ENCODE measurements at places on chromosomes 4 and X.

DNA sequence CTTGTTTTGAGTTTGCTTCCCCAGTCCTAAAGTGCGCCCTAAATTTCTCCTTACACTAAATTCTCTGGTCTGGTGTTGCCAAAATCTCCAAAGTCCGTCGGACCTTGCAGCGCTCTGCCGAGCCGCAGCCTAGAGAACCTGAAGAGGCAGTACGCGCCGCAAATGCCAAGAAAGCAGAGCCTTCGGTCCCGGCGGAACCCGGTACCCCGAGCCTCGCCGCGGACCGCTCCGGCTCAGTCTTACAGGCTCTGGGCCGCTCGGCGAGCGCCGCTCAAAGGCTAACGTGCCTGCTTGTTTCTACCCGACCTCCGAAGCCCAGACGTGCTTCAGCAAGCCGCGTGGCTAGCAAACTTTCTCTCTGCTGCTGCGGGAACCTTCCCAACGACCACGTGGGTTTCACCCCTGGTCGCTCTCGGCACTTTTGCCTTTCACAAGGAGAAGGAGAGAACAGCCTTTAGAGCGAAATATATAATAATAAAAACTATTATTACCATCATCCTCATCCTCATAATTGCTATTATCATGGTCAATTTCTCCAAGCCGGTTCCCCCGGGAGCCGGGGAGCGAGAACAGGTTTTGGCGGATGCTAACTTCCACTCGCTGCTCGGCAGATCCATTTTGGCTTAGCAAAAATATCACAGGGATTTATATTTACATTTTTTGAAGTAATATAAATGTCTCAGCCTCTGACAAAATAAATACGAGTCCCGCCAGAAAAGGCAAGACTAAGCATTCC lies 2.2 kb upstream of the HTR2C start:
- DNase-seq = no peak

DNA sequence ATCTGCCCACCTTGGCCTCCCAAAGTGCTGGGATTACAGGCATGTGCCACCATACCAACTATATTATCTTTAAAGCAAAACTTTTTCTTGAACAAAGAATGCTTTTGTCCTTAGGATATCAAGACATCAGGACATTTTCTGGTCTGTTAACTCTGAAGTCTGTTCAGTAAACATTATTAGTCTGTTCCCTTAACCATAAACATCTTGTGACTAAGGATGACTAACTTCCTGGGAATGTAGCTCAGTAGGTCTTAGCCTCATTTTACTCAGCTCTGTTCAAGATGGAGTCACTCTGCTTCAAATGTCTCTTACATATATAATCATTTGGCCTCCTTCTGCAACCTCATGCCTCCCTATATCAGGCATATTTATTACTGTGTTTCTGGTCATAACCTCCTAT lies 122.9 kb downstream of the UBE2NL start:
- peak; percentile 3 for DNase-seq

GRCh38 chr4:122831515-122832196 lies 5.0 kb downstream of the FGF2 start:
- DNase-seq = no peak

DNA sequence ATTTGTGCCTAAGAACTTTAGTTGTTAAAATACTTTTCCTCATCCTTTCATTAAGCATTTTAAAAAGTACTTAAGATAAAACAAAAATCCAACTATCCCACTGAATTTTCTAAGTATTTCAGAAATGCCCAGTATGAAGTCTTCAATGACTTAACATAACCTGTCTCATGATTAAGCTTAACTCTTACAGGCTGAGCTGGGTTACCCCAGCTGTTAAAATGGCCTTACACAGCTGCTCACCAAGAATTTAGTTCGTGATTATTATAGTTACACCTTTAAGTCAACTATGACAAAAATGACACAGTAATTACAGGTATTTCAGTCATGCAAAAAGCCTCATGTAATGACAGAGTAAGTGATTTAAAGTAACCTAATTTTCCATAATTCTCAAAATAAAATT lies 145.7 kb downstream of the FBXW7 start:
- no peak for DNase-seq

DNA sequence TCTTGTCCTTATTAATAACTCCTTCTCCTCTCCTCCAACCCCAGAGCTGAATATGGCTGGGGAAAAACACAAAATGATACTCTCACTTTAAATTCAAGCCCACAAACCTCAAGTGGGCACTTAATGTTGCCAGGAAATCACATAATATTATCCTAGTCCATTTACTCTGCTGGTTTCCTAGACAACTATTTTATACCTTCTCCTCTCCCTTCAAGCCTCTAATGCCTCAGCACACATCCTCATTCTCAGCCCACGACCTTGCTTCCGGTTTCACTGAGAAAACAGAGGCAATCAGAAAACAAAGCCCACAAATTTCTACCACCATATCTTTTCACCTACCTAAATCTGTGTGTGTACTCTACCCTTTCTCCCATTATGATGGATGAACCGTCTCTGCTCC lies 12.1 kb upstream of the CLCN5 start:
- DNase-seq = no peak

DNA sequence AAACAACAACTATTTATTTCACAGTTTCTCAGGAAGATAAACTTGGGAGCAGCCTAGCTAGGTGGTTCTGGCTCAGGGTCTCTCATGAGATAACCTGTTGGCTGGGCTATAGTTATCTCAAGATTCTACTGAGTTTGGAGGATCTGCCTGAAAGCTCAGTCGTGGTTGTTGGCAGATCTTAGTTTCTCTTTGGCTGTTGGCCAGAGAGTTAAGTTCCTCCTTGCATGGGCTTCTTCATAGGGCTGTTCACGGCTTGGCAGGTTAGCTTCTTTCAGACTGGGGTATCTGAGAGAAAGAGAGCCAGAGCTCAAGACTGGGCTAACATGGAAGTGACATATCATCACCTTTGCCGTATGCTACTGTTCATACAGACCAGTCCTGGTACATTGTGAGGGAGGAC lies 28.7 kb downstream of the SEC24B start:
- DNase-seq = no peak

DNA sequence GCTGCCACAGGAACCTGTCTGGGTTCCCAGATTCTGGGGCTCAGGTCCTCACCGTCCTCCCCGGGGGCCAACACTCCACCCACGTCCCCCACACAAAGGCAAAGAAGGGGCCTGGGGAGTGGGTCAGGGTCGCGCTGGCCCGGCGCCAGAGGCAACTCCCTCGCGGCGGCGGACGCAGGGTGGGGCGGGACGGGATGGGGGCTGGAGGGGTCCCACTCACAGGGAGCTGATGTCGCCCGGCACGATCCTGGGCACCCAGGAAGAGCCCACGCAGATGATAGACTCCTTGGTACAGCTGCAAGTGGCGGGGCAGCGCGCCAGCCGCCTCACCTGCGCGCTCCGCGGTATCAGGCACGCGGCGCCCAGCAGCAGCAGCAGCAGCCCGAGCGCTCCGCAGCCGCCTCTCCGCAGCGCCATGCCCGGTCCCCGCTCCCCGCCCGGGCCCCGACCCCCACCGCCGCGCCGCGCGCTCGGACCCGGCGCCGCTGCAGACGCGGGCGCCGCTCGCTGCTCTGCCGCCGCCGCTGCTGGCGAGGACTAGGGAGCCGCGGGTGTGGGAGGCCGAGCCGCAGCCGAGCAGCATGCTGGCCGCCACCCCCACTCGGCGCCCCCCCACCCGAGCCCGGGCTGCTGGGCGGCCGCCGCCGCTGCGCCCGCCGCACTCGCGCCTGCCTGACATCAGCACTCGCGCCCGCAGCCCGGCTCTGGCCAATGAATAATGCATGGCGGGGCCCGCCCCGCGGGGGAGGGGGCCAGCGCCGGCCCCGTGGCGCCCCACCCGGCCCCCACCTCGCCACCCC lies at the start of gene LGI2:
TSS of gene LGI2 (minus strand) at position 670 of the 800 bp plus-strand sequence. CDS start at position 417, 253 bp downstream.
- DNase-seq = no peak

DNA sequence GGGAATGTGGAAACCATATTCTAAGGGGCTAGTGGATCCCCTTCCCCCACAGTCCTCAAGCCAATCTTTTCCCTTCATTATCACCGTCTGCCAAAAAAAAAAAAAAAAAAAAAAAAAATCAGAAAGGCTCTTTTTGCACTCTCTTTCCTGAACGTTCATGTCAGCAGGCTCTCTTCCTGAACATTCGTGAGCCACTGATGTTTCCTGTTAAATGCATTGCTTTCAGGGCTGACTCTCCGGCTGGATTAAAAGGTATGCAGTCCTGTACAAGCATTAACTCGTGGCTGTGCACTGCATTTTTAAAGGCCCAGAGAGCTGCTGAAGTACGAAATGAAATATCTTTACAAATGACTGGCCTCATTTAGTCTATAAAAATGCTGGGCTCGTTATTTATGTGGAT lies 34.0 kb upstream of the TSPAN5 start:
- no peak for DNase-seq

DNA sequence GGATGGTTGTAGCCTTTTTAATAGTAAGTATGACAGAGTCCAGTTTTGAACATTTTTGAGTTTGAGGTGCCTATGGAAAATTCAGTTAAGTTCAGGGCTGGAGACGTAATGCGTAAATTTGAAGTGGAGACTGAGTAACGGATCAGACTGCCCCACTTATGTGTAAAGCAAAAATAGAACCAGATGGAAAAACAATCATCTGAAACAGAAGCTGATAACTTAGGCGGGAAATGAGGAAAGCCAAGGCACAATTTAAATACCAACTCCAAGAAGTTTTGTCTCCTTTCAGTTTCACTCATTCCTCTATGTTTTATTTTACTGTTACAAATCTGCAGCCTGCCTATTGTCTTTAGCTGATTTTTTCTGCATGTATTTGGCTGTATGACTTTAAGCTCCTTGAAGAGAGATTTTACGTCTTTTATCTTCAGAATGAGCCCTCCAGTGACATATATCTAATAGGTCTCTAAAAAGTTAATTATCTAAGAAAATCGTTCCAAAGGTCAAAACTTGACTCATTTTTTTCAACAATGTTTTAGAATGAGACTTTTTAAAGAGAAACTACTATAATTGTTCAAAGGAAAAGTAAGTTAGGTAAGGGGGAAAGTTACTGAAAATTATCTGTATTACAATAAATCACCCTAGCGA lies 1.1 kb downstream of the SGCB start:
- DNase-seq = no peak

- no peak for DNase-seq
Measured at GRCh38 chr4:3115637-3116270, 41.3 kb downstream of the HTT start.

- DNase-seq = no peak
Measured at GRCh38 chr4:106245176-106245575, 70.8 kb downstream of the TBCK start.

DNA sequence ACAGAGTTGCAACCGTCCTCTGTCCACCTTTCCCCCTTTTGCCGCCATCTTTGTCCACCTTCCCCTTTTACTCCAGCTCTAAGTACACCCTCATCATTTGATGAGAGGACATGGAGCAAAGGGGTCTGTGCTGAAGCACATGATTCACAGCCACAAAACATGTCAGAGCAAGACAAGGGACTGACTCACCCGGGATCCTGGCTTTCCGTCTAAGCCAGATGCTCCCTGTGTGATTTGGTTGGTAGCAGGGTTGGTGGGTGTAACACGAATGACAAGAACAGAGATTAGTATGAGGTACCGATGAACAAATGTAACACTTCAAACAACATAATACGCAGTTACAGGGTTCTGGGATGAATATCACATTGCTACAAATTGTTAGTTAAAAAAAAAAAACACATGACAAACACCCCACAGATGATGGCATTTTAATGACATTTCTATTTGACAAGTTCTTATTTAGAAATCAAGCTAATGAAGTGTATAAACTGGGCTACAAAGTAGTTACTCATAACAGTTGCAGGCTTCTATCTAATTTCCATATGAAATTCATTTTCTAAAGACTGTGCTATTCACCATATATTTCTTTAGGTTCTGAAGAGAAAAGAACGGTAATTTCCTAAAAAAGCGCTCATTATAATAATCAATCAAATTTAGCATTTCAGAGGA lies 71.4 kb upstream of the ETNPPL start:
- DNase-seq = peak; percentile 20

DNA sequence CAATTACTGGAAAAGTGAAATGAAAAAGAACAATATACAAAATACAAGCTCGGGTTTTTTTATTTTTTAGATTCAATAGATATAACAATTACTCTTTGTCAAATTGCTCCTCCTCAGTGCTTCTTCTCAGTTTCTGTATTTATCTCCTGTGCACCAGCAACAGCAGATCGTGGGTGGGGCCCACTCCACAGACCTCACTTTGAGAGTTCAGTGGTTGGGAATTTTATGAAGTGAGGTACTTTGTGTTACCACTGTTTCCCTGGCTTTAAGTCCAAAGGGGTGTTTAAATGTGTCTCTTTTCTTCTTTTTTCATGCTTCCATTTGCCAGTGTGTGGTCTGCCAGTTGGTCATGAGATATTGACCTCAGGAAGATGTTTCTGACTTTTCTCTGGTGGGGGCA lies 54.4 kb downstream of the KIT start:
- DNase-seq = no peak

DNA sequence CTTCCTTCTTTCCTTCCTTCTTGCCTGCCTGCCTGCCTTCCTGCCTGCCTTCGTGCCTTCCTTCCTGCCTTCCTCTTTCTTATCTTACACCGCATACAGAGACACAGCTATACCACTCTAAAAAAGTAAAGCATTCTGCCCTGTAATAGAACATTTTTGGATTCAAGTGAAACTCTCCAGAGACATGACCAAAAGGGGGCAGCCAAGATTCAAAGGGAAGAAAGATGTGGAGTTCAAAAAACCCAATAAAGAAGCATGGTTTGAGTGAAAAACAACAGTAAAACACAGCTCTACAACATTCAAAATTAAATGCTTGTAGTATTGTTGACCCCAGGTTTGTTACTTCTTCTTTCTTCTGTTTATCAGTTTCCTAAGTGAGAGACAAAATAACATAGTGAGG lies 914.9 kb upstream of the PCDH7 start:
- DNase-seq = no peak

- DNase-seq = no peak
Measured at GRCh38 chrX:118156254-118156952, 39.8 kb upstream of the KLHL13 start.

GRCh38 chr4:9835430-9835829 lies 54.0 kb downstream of the DRD5 start:
- DNase-seq = no peak

DNA sequence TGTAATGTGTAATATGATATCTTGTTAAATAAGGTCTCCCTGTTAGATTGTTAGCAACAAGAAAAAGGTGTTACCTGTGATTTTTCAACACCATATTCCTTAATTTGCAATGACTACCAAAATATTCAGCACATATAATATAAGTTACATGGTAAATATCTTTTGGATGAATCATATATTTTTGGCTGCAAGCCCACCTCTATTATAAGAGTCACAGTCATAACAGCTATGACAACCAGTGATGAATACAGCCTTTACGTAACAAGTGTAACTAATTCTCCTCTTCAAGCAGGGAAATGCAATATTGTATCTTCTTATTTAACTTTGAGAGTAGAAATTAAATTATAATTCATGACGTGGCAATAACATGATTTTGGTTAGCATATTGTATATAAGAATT lies 187.0 kb downstream of the NLGN4X start:
- DNase-seq = peak; percentile 34

DNA sequence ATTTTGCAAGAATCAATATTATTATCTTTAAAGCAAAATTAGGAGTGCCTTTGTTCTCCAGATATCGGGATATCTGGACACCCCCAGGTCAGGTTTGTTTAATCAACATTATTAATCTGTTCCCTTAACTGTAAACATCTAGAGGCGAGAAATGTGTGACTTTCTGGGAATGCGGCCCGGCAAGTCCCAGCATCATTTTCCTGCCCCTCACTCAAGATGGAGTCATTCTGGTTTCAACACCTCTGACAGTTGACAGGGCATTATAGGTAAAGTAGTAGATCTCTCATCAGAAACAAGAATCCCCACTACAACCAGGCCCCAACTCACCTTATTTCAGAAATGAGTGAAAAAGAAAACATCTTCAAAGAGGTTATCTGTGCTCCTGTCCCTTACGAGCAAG lies 331.6 kb upstream of the ZFP42 start:
- no peak for DNase-seq
